Esophagus squamous epithelium (tissue), 5 donors: ENCODE measurements at places on chromosomes 2 and 18.

GRCh38 chr2:180111901-180112300, 104.8 kb upstream of the CWC22 start:
- DNase-seq, result no peak

DNA sequence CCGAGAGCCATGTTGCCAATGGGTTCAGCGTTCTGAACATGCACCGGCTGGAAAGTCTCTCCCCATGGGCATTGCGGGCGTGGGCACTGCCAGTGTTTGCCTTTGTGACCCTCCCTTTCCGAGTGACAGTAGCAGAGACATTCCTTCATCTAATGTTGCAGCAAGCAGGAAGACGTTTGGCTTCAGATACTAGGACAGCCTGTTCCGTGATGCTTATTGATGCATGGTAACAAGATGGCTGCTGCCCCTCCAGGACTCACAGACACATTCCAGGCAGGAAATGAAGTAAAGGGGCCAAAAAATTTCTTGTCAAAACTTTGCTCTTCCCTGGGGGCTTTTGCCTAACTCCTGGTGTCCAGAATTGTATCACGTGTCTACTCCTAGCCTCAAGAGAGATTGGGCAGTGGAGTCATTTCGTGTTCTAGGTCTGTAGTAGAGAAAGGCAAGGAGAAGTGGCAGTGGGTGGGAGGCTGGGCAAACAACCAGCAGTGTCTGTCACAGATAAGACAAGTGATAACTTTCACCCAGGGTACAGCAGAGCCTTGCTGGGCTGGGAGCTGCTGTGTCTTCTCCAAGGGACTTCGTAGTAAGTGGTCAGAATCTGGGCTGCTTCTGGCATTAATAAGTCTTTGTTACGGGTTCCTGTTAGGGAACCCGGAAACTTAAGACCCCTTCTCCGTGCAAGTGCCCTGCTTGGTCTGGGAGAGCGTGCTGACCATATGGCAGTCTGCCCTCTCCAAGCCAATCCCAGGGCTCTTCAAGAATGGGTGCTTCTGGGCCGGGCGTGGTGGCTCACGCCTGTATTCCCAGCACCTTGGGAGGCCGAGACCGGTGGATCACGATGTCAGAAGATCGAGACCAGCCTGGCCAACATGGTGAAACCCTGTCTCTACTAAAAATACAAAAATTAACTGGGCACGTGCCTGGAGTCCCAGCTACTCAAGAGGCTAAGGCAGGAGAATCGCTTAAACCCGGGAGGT, 93.5 kb downstream of the TFCP2L1 start:
- no peak for DNase-seq

GRCh38 chr2:190121971-190122370, 59.4 kb upstream of the MSTN start:
- no peak for DNase-seq

GRCh38 chr2:162435676-162436075, 91.7 kb downstream of the GCA start:
- DNase-seq, result no peak

GRCh38 chr2:172080641-172081220, 4.6 kb upstream of the DLX1 start:
- no peak for DNase-seq

- no peak for DNase-seq
Observed at GRCh38 chr2:10276481-10277292, 26.0 kb upstream of the HPCAL1 start.

- DNase-seq, result no peak
Observed at GRCh38 chr2:45729753-45730512, 78.5 kb downstream of the PRKCE start.

GRCh38 chr2:115386465-115386864, 944.0 kb downstream of the DPP10 start:
- DNase-seq, result no peak
